Cardiac septum (tissue), 1 donor: ENCODE measurements at places on chromosomes 5 and 9. TPM values are rescaled to one million over a fixed set of nuclear protein-coding genes. Genes with fewer than 3 reads are reported as not detected.
A peak's percentile ranks its signal among the peaks of the same experiment; 100 is the strongest.

- no peak for DNase-seq
Measured at GRCh38 chr5:154287136-154287535, 96.6 kb downstream of the GALNT10 start.

DNA sequence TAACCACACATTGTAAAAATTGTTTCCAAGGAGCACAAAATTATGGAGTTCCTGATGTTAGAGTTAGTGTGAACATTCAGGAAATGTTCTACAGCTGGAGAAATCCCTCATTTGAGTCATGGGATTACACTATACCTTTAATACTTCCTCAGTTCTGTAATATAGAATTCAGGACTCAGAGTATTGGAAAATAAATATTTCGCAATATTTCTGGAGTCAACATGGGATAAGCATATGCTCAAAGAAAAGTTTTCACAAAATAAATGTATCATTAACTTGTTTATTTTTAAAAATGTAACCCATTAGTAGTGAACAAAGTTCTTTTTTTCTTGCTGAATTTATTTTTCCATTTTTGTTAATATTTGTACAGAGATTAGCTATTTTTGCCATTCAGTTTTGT is 8.6 kb downstream of the CYLC2 start:
- DNase-seq, result no peak

GRCh38 chr9:4575997-4576396 is 85.7 kb downstream of the SLC1A1 start:
- DNase-seq, result no peak

DNA sequence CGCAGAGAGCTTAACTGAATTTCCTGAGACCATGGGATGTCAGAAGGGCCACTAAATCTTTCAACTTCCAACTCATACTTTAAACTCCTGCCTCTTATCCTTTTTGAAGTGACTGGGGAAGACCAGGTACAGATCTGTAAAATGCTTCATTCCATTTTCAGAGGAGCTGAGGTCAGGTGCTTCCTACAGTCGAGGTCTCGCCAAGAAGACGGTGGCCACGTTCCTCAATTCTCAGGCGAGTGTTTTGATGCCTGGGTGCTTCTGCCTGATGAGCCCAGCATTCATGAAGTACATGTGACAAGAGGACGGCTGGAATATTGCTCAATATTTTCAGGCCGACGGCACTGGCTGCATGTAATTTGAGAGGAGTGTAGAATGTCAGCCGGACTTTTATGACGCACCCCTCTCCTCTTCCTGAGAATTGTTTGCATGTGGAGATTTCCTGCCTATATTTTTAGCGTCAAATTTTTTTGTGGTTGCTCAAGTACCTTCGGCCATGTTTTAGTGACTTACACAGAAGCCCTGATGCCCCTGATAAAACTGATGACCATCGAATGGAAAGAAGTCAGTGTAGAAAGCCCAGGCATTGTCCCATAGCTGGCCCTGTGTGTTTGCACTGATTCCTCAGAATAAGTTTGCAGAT is 38.8 kb upstream of the GLRX start:
- DNase-seq, result peak; percentile 86

Gene C1QTNF3
- total RNA-seq, result 2.8 TPM

DNA sequence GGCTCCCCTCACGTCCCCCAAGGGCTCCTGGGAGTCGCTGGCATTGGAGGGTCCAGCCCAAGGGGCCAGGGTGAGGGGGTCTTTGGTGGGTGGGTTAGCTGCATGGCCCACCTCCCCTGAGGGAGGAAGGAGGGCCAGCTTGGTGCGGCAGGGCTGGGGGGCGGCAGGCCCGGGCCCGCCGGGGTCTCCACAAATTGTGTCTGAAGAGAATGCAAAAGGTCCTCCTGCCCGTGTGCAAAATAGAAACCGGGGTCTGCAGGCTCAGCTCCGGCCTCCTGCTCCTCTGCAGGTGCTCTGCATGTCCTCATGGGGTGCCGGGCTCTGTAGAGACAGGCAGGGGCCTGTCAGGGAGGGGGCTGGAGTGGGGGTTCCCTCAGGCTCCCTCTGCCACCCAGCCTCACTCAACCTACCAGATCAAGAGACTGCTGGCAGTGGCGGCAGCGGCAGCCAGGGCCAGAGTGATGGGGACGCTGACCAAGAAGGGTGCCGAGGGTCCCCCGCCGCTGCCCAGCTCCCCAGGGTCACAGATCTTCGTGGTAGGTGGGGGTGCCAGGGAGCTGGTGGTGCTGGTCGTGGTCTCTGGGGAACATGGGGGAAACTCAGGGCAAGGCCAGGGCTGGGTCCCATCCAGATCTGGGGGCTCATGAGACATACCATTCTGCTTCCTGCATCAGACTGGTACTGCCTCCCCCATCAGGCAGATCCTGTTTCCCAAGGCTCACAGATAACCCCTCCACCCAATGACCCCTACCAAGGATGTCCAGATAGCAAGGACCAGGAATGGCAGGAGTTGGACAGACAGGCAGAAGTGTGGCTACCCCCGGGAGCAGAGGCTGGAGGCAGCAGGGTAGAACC is 29.2 kb upstream of the ENHO start:
- DNase-seq, result peak; percentile 73

Gene TLX3
- not detected for total RNA-seq

Gene SHC3
- 0.16 TPM for total RNA-seq

- no peak for DNase-seq
Measured at GRCh38 chr5:33713136-33713765, 178.5 kb downstream of the ADAMTS12 start.

DNA sequence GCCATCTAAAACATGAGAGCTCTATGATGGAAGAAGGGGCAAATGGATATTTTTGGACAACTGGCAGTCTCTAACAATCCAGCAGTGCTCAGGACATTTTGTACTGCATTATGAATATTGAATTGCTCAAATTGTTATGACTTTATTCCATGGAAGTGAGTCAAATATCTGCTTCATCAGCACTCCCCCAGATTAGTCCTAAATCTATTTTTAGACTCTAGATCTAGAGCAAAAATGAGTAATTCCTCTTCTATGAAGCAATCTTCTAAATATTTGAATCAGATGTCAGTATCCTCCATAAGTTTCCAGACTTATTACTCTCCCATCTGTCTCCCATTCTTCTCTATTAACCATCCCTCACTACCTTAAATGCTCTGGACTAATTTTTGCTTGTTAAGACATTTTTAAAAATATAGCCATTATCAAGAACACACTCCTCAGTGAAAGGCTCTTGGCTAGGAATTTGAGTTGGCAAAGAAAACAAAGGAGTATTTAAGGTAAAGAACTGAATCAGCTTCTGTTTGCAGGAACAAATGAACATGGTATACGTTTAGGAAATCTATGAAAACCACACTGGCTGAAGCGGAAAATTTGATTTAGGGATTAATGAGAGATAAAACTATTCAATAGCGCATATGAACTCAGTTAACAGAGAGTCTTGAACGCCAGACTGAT is 300.9 kb downstream of the MCTP1 start:
- no peak for DNase-seq

DNA sequence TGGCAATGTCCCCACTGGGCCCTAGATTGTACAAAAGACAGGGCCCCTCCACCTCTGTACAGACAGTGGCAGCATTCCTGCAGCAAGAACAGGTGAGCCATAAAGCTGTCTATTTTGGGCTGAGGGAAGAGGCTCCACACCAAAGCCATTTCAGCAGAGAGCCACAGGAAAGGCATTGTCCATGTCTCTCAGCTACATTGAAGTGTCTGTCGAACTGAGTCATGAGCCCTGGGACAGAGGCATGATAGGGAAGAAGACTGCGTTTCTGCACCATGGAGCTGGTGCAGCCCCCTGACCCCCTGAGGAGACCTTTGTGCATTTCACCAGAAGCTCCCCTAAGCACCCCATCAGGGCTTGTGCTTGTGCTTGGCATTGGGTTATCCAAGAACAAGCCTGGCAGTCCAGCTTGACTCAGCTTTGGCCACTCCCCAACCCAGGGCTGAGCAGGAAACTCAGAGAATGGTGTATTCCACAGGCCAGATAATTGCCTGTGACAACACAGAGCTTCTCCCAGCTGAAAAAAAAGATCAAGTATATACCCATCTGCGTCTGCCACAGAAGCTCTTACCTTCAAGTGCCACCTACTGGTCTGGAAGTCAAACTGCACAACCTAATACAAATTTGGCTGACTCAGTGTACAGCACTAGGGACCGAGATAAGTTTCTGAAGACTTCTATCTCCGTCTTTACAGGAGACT is 5.9 kb upstream of the FRMD3 start:
- DNase-seq, result no peak

- peak; percentile 79 for DNase-seq
Measured at GRCh38 chr5:100901821-100902341, 1.2 kb downstream of the ST8SIA4 start.

GRCh38 chr5:154971501-154971900 is 30.6 kb downstream of the MRPL22 start:
- no peak for DNase-seq

Gene OSMR
- 19.9 TPM for total RNA-seq

DNA sequence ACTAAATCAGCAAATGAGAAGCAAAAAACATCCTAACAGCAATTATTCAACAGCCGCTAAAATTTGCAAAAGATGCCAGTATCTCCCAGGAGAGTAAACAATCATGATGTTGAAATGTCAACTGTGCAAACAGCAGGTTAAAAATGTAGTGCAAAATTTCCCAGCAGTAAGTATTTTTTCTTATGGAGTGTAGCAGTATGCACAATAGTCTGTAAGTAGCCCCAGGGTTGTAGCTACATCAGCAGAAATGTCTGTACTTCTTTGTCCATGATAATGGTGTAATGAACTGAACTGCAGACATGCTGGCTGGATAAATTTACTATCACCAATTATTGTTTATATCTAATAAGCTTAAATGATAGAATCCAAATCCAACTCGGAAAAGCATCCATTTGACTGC is 31.4 kb downstream of the GRIN3A start:
- DNase-seq, result no peak

GRCh38 chr5:78753093-78753531 is 104.5 kb upstream of the LHFPL2 start:
- no peak for DNase-seq

Gene DDX4
- not detected for total RNA-seq

Gene WNT8A
- not detected for total RNA-seq

Gene LMX1B
- total RNA-seq, result 0.62 TPM

Gene PRSS3
- total RNA-seq, result not detected

GRCh38 chr9:107270082-107270481 is 13.0 kb upstream of the RAD23B start:
- DNase-seq, result no peak
